ENCODE measurements at places on chromosomes 5 and 9.

GRCh38 chr9:91305596-91306295 is 56.0 kb downstream of the AUH start:
- no peak for DNase-seq

- DNase-seq, result no peak
Measured at GRCh38 chr9:134568116-134568515, 73.5 kb upstream of the COL5A1 start.

GRCh38 chr5:149416987-149417710 is 38.1 kb upstream of the IL17B start:
- no peak for DNase-seq

GRCh38 chr5:150001660-150002486 is 1.3 kb downstream of the HMGXB3 start:
- peak; percentile 74 for DNase-seq

- no peak for DNase-seq
Measured at GRCh38 chr9:127081250-127082185, 40.9 kb downstream of the ANGPTL2 start.

- DNase-seq, result no peak
Measured at GRCh38 chr9:19967216-19967887, 178.5 kb upstream of the SLC24A2 start.

DNA sequence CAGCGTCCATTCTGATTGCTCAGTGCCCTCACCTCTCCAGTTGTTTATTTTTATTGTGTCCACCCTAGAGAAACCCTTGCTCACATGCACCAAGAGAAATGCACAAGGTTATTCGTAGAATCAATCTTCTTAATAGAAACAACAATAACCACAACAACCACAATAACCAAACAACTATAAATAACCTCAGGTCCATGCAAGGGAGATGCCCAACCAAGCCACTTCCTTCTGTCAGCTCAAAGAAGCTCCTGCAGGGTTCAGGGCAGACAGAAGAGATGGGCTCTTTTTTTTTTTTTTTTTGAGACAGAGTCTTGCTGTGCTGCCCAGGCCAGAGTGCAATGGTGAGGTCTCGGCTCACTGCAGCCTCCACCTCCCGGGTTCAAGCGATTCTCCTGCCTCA is 14.9 kb upstream of the TCOF1 start:
- DNase-seq, result no peak

DNA sequence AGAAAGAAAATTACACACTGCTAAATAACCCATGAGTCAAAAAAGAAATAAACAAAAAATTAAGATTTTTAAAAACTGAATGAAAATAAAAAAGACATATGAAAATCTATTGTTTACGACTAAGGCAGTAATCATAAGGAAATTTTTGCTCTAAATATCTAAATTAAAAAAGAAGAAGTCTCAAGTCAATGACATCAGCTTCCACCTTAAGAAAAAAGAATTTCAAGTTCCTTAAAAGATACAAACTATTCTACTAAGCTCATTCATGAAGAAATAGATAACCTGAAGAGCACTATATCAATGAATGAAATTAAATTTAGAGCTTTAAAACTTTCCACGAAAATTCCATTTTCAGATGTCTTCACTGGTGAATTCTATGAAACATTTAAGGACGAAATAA is 15.7 kb upstream of the STARD4 start:
- DNase-seq, result no peak

- no peak for DNase-seq
Measured at GRCh38 chr5:98415663-98416062, 357.8 kb upstream of the RGMB start.

- DNase-seq, result no peak
Measured at GRCh38 chr9:89841456-89841855, 236.6 kb downstream of the GADD45G start.

- DNase-seq, result no peak
Measured at GRCh38 chr9:27310582-27310981, 13.6 kb upstream of the EQTN start.

GRCh38 chr5:129499208-129499852 is 39.2 kb downstream of the ADAMTS19 start:
- no peak for DNase-seq

GRCh38 chr9:87494970-87495471 is 2.6 kb upstream of the DAPK1 start:
- no peak for DNase-seq

DNA sequence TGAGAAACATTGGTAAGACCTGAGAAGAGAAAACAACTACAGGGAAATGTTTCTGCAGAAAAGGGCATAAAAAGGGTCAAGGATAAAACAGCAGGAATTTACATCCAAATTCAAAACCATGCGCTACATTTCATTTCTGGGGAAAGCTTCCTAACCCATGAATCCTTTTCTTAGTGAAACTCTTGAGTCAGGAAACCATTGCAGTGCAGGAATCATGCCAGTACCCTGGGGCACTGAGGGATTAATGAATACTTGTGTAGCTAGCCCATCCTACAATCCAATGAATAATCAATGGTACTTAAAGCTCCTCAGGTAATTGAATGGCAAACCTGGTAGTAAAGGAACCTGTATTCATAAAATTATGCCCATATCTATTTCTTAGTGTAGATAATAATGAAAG is 580.5 kb downstream of the TLE1 start:
- DNase-seq, result no peak

DNA sequence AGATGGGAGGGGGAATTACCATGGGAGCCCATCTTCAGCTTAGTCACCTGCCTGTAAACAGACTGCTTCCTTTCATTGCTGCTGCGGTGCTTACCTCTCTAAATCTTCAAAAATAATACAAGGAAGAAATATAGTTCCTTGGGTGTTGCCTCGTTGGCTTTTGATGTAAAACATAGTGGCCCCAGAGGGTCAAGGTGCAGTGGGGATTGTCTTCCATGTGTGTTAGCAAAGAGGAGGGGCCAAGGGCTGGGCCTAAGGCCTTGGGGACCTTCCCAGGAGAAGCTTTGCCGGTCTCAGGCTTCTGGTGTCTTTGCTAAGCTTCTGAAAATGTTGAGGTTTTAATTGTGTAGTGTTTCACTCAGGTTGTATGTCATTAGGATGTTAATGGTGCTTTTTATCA is 90.0 kb downstream of the PDE8B start:
- DNase-seq, result no peak

DNA sequence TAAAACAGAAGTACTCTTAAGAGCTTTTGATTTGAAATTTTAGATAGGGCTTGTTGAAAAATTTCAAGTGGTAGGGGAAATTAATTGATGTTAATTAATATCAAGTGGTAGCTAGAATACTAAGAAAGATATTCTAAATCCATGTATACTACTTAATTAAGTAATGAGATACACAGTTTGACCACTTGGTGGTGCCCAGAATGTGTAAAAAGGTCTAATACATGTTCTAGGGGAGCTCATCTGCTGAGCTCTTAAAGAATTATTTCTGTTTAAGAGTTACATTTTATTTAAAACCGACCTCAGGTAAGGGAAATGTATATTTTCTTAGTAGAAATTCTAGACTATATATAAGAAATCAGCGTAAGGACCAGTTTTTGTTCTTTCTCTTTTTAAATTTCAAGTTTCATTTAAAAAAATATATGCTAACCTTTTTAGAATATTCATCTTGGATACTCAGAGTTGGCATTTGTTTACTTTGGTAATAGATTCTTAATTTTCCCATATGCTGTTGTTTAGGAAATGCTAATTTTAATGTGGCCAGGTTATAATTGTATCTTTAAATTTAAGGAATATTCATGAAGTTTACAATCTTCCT is 61.5 kb downstream of the LNPEP start:
- DNase-seq, result no peak

DNA sequence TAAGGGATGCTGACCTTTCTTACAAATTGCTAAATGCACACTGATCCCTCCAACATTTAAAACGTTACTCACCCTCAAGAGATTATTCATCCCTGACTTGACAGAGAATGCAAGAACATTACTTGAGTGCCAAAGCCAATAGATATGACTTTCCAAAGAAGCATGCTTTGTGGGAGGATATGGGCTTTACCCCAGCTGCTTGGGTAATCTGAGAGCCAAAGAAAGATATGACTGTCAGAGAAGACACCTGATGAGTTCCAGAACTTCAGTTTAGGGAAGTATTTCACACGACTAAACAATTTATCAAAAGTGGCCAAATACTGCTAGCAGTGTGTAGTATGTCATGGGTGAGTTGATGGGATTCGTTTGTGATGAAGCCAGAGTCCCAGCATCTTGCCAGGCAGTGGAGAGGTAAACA is 7.4 kb upstream of the SPDL1 start:
- no peak for DNase-seq

- DNase-seq, result no peak
Measured at GRCh38 chr5:41266377-41266776, 53.0 kb upstream of the C6 start.
